ENCODE measurements at places on chromosomes 2 and 18.

DNA sequence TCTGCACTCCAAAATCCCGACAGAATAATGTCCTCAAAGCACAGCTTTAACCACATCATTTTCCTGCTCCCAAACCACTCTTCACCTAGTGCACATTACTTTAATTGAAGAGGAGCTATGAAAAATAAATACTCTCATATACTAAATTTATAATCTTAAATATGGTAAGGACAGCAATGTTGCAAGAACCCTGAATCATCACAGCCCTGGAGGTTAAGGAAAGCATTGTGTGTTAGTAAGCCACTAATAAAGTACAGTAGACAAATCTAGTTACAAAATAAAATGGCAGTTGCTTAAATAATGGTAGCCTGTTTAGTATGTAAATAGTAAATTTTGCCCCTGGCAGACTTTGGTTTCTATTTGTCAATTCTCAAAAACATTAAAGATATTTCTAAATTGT is 27.0 kb upstream of the CCDC178 start:
- DNase-seq = no peak

GRCh38 chr2:86000131-86000937 is 105.4 kb downstream of the POLR1A start:
- DNase-seq = no peak

- DNase-seq = no peak
These were observed 62.2 kb downstream of the ADNP2 start for GRCh38 chr18:80171054-80171872.

- no peak for DNase-seq
These were observed 206.2 kb downstream of the ARL4C start for GRCh38 chr2:234290671-234291070.

DNA sequence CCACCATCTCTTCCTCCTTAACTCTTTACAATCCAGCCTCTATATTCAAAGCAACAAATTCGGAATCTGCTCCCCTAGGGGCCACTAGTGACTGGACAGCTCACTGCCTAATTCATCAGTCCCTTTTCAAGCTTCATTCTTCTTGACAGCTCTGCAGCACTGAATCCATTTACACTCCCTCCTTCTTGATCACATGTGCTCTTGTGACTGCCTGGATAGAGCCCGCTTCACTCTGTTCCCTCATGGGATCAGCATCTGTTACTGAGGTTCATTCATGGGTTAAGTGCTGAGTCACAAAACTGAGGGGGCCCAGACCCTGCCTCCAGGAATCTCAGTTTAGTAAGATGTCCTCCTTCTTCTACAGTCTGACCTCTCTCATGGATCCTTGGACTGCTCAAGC is 81.5 kb downstream of the CYRIA start:
- no peak for DNase-seq

DNA sequence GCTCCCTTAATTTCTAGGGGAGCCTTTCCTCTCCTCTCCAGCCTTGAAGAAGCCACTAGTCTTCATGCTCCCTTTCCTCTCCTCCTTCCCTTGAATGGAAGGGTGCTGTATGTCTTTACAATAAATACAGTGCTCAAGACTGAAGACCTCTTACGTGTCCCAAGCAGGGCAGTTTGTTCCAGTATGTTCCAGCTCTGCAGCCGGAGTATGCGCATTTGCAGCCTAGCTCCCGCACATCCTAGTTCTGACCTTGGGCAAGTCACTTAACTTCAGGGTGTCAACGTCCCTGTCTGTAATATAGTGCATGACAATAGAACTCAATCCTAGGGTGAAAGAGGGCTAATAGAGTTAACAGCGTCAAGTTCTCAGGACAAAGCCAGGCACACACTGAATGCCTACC is 208.0 kb downstream of the HAUS1 start:
- DNase-seq = no peak
